Tongue (tissue), 3 donors: ENCODE measurements at places on chromosomes 2 and 18. TPM values are rescaled to one million over a fixed set of nuclear protein-coding genes. Genes with fewer than 3 reads are reported as not detected.

The SERPINB2 gene
- total RNA-seq = 9.7 TPM

The ALPP gene
- total RNA-seq = not detected

The RALBP1 gene
- 66.2 TPM for total RNA-seq

The RPS27A gene
- 1,190 TPM for total RNA-seq

The TRIM43 gene
- total RNA-seq = not detected

The CRACDL gene
- 5.7 TPM for total RNA-seq

The SLC9A2 gene
- total RNA-seq = 2.4 TPM
